ENCODE measurements at places on chromosomes 5 and 9. TPM values are rescaled to one million over a fixed set of nuclear protein-coding genes. Genes with fewer than 3 reads are reported as not detected.

LCN10 gene
- 2.4 TPM for total RNA-seq

DNA sequence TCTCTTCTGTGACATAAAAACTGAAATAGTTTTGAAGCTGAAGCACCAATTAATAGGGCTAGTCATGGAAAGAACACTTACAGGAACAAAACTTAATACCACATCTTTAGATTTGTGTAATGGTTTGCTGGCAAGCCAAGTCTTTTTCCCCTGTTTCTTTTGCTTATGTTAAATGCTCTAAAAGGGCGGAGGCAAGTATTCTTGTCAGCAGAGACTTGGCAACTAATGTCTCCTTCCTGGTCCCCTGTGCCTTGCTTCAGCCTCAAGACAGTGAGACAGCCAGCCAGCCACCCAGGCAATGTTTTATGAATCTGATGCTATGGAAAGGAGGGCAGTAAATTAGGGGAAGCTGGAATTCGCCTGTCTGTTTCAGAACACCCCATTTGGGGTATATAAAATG lies 45.7 kb downstream of the PRRC1 start:
- DNase-seq, result no peak

GRCh38 chr5:150120062-150120441 lies 33.7 kb upstream of the CSF1R start:
- no peak for DNase-seq

OR2S2 gene
- not detected for total RNA-seq

- DNase-seq, result no peak
These were observed 27.5 kb downstream of the CEL start for GRCh38 chr9:133089271-133089671.

- DNase-seq, result no peak
These were observed 80.5 kb downstream of the SMIM15 start for GRCh38 chr5:61081741-61082140.

GRCh38 chr5:139472386-139473030 lies 1.7 kb downstream of the SMIM33 start:
- DNase-seq, result no peak
